Ureter (tissue), 1 donor: ENCODE measurements at places on chromosomes 6 and 20.

DNA sequence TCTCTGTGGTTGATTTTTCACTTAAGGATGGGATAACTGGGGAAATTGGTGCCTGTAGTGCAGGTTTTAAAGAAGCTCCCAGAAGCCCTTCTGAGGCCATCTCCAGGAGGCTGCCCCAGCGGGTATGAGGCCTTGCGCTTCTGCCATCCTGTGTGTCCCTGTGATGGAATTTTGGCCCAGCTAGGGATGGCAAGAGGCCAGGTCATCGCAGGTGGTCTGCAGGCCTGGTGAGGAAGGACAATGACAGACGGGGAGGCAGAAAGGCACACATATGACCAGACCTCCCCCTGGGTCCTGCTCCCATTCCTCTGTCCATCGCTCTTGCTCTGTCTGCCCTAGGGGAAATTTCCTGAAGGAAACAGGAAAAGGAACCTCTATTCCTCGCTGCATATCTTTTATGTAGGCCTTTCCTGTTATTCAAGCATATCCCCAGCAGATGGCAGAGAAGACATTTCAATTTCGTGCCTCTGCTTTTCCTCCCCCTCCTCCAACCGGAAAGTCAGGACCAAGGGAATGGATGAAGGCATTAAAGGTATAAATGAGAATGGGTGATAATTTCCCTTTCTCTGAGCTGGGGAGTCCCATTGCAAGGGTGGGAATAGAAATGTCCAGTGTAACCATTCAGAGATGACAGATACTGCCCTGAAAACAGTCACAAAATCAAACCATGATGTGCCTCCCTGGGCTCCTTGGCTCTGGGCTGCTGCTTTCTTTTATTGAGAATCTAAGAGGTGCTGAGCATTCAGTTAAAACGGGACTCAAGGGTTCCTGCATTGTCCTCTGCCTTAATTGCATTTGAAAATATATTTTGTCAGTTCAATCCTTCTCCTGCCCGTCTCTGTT, 17.6 kb upstream of the HLA-F start:
- DNase-seq: no peak

DNA sequence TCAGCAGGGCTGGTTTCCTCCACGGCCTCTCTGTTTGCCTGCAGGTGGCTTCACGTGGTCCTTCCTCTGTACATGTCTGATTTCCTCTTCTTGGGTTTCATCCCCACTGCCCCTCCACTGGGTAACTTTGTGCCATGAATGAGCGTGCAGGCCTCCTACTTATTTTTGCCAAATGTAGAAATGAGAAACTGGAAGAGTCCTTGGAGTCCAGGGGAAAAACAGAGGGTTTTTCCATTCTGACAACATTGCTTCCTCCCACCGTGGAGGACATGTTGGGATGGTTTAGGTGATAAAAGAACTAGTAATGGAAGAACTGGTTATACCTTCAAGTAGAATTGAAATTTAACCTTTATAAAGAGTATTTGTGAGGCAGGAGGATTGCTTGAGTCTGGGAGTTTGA, 699.5 kb downstream of the QKI start:
- no peak for DNase-seq

DNA sequence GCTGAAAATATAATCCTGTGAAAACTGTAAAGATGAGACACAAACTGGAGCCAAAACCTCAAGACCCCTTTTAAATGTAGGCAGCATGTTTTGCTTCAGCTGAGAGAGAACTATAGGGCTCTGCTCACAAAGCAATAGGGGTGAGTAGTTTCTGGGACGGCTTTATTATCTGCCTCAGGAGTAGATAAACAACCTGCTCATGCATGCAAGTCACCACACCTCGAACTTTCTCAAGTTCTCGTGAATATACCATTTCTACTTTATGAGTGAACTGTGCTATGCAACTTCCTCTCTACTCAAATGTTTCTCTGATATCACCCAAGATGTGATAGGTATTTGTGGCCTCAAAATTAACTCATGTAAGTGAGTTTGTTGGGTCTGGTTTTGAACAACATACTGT, 7.5 kb upstream of the OOEP start:
- DNase-seq: no peak

DNA sequence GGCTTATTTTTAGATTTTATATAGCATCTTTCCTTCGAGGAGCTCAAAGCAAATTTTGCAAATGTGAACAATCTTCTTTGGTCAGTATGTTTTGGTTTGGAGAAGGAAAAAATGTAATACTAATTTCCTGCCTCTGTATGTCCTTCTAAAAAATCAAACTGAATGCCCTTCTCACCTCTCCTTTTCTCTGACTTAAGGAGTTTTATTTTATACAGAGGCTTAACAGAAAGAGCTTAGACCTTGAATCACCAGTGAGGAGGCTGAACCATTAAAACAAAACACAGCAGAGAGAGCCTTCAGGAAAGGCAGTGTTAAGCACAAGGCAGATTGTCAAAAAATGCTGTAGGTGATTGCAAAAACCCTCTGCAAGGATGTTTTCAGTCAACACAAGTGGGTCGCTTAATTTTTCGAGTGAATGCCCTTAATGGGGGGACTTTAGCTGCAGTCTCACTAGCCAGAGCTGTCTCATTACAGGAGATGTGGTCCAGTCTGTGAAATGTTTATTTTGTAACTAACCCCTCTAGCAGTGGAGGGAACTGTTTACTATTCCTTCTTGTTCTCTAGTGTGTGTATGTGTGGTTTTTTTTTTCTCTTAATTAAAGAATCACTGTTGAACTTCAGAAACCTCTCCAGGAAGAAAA, 481.3 kb upstream of the CITED2 start:
- DNase-seq: no peak

DNA sequence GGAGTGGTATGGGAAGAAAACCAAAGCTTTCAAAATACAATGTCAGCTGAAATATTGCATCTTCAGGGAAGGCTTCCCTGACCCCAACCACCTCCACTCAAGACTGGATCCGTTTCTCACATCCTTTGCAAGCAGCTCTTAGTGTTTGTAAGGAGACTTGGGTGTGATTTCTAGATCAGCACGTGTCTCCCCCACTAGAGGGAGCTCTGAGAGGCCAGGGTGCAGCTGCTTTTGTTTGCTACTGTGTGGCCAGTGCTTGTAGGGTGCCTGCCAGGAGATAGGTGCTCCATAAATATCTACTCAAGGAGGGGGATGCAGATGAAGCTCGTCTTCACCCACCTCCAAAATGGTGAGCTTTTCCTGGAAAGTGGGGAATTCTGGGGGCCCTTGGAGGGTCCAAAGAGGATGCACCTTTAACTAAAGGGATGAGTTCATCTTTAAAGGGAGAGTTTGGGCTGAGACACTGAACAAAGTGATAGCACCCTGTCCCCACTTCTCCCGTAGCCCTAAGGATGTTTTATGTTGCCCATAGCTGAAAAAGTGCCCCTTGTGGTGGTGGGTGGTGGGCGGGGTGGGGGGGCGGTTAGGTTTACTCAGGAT, 52.6 kb upstream of the MAFB start:
- DNase-seq: no peak
